ENCODE measurements at places on chromosomes 16 and 17. TPM values are rescaled to one million over a fixed set of nuclear protein-coding genes. Genes with fewer than 3 reads are reported as not detected.

KRTAP16-1 gene
- not detected for polyA plus RNA-seq

- H3K4me1 ChIP-seq = peaks cover 18% of the 10 kb centered on the region
- H3K27ac ChIP-seq = no peak overlapping the region
- no peaks in the 10 kb centered on the region for H3K27me3 ChIP-seq
Observed at GRCh38 chr16:17316005-17316404, 154.8 kb downstream of the XYLT1 start.

DNA sequence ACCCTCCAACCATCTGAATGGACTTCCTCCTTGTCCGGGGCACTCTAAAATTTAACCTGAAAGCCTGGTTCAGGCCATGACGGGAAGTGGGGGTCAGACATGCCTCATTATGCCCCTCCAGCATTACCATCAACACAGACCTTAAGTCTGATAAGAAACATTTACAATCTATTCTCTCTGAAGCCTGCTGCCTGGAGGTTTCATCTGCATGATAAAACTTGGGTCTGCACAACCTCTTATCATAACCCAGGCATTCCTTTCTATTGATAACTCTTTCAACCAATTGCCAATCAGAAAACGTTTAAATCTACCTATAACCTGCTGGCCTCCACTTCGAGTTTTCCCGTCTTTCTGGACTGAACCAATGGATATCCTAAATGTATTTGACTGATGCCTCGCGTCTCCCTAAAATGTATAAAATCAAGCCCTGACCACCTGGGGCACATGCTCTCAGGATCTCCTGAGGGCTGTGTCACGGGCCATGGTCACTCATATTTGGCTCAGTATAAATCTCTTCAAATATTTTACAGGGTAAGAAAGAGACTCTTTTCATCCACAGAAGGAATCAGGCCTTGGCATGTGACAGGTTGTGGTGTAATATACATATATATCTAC lies 45.6 kb downstream of the LYRM1 start:
- H3K4me3 ChIP-seq = no peak overlapping the region
- no peaks in the 10 kb centered on the region for H3K27me3 ChIP-seq
- DNase-seq = no peak
- H3K27ac ChIP-seq = no peak overlapping the region

- peaks cover 3% of the 10 kb centered on the region for H3K4me1 ChIP-seq
- H3K27ac ChIP-seq = no peak overlapping the region
- no peaks in the 10 kb centered on the region for H3K27me3 ChIP-seq
- H3K4me3 ChIP-seq = no peak overlapping the region
- DNase-seq = no peak
Observed at GRCh38 chr16:84916178-84916577, 95.2 kb downstream of the ZDHHC7 start.

CETP gene
- not detected for polyA plus RNA-seq

DNA sequence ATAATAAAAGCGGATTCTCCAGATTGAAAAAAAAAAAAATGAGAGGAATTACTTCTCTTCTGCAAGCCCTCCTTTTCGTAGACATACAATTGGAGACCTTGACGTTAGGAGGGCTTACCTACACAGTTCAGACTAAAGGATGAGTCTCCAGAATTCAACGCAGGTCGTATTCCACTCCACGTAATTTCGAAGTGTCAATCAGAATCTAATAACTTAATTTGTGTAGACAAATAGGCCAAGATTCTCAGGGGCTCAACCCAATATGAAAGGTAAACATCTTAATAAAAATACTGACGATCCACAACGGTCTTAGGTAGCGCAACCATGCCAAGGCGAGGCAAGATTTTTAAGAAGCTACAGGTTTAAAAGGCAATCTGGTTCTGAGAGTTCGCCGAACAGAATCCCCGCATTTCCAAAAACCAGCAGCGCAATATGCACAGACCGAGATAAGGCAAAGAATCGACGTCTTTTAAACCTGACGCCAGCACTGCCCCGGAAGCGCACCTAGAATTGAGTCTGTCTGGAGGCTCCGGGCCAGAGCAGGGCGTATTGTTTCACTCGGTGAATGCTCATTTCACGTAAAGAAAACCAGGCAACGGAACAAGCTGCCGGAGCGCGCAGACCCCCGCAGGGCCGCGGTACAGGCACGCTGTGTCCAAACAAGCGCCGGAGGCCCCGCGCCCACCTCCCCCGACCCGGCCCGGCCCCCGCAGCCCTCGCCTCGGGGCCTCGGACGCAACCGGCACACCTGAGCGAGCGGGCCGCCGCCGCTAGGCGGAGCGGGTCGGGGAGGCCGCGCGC lies 623 bp downstream of the MBTPS1 start:
- H3K4me3 ChIP-seq = peak overlapping the region; percentile 88
- H3K27me3 ChIP-seq = no peaks in the 10 kb centered on the region
- DNase-seq = no peak
- H3K36me3 ChIP-seq = peaks cover 5% of the 10 kb centered on the region
- H3K27ac ChIP-seq = peak overlapping the region; percentile 59

GRCh38 chr17:61452301-61453290 lies at the start of gene TBX4:
TBX4 (plus strand) TSS chr17:61452422; CDS start chr17:61456491, 4,069 bp downstream.
- no peak for DNase-seq
- H3K27me3 ChIP-seq = no peaks in the 10 kb centered on the region
- no peak within 1 kb of the TSS for H3K27ac ChIP-seq
- no peaks in the 10 kb centered on the region for H3K4me1 ChIP-seq
- H3K36me3 ChIP-seq = no peaks in the 10 kb centered on the region

GRCh38 chr17:43453331-43453812 lies 30.4 kb upstream of the DHX8 start:
- no peaks in the 10 kb centered on the region for H3K36me3 ChIP-seq
- H3K27ac ChIP-seq = no peak overlapping the region
- H3K4me1 ChIP-seq = peaks cover 4% of the 10 kb centered on the region
- no peak overlapping the region for H3K4me3 ChIP-seq

- H3K27me3 ChIP-seq = no peaks in the 10 kb centered on the region
- DNase-seq = no peak
- H3K4me1 ChIP-seq = no peaks in the 10 kb centered on the region
- H3K27ac ChIP-seq = no peak overlapping the region
Observed at GRCh38 chr16:7167626-7168025, 165.0 kb upstream of the RBFOX1 start.

BEAN1 gene
- polyA plus RNA-seq = not detected

All from SK-N-SH (cell line).